Stimulated activated CD4-positive, alpha-beta T cell treated with anti-CD3 and anti-CD28 coated beads, TNF-alpha, amount 100 ng/mL, for 24 hours (primary cell): ENCODE measurements at places on chromosomes 2 and 18.

- no peak for DNase-seq
These were observed 1518.2 kb upstream of the TMEFF2 start for GRCh38 chr2:193712912-193713311.

GRCh38 chr18:12417687-12418086, 10.0 kb downstream of the PRELID3A start:
- DNase-seq, result no peak

DNA sequence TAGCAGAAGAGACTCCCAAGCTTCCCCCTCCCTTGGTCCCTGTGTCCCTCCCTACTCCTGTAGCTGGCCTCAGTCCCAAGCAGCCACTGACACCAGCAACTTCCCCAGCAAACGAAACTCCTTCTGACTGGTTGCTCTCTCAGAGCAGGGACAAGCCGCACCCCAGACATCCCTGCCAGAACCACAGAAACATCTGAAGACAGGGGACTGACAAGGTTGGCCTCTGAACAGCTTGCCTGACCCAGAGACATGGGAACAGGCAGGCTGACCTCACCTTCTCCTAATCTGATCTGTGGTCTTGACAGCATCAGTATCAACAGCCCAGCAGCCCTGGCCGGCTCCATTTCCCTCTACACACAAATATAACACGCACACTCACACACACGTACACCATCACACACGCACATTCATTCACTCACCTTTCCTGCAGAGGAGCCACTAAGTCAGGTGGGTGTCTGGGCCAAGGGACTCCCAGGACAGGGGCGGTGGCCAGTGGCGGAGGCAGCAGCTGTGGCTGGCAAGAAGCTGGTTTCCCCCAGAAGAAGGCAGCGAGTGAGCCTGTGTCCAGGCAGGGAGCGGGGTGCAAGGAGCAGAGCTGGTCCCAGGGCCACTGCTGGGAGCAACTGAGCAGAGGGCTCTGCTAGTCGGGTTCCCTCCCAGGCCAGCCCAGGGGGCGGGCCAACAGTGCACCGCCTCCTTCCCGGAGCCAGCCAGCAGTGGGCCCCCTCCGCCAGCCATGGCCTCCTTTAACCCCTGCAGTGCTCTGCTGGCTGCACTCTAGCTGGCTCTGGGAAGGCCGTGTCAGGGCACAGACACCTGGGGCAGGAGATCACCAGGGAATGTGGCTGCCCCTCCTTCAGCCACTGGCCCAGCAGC, 59.1 kb downstream of the TNS1 start:
- no peak for DNase-seq

GRCh38 chr18:76354348-76354747, 140.7 kb downstream of the ZNF516 start:
- no peak for DNase-seq
